Thyroid gland (tissue), 4 donors: ENCODE measurements at places on chromosomes 2 and 18. TPM values are rescaled to one million over a fixed set of nuclear protein-coding genes. Genes with fewer than 3 reads are reported as not detected.

DNA sequence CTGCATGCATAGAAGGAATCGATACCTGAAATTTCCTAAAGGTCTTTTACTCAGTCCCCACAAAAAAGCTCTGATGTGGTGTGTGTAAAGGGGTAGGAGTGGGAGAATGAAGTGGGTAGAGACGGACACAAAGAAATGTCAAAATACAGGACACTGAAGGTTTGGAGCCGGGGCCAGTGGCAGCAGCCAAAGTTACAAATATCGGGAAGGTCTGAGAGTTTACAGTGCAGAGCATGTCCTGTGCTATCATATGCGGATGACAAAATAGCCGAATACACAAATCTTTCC is 89.9 kb upstream of the STON1 start:
- DNase-seq, result no peak

GRCh38 chr18:5982332-5982731 is 87.0 kb upstream of the TMEM200C start:
- DNase-seq, result no peak

DNA sequence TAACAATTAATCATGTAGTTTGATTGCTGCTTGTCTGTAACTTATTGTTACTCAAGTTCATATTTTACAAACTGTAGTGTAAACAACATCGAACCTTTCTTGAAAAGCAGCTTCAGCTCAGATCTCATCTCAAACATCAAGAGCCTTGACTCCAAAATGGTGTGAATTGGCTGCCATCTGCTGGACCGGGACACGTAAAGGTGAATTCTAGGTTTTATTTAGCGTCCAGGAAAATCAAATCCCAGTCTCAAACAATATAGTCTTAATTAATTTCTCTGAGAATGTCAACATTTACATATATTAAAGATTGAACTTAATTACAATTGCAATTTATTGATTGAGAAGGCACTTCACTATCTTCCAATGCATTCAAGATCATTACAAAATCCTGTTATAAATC is 453.0 kb downstream of the GALR1 start:
- no peak for DNase-seq

The CCDC74B gene
- total RNA-seq, result 24.1 TPM

DNA sequence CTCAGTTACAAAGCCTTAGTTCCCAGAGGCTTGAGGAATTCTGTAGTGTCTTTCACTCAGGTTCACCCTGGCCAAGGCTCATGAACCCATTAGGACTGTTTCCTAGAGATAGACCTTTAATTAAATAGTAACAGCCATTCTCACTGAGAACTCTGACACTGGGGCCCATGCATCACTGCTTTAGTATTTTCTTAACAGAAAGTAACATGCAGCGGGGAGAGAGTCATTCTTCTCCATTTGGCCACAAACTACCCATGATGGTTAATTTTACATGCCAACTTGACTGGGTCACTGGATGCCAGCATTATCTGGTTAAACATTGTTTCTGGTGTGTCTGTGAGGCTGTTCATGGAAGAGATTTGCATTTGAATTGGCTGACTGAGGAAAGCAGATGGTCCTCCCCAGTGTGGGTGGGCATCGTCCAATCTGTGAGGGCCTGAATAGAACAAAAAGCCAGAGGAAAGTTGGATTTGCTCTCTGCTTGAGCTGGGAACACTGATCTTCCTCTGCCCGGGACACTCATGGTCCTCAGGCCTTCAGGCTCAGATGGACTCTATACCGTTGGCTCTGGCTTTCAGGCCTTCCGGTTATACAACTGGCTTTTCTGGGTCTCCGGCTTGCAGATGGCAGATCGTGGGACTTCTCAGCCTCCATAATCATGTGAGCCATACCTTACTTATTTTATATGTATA is 5.6 kb upstream of the CPLX4 start:
- DNase-seq, result no peak

DNA sequence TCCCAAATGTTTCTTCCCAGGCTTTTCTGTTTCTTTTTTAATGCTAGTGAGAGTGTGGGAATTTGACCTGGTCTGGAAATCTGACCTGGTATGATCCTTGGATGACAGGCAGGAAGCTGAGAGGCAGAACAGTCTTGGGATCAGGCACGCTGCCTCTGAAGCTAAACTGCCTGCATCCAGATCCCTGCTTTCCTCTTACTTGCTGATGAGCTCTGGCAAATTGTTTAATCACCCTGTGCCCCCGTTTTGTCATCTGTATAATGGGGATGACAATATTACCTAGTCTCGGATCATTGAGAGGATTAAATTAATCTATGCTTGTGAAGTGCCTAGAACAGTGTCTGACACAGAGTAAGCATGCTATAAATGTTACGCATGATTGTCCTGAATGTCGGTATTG is 3.3 kb downstream of the KLHL23 start:
- no peak for DNase-seq
